Activated T-cell treated with anti-CD3 and anti-CD28 coated beads for 48 hours (primary cell): ENCODE measurements at places on chromosomes 2 and 18.
A peak's percentile ranks its signal among the peaks of the same experiment; 100 is the strongest.

- no peak for DNase-seq
These were observed 417.4 kb downstream of the TSN start for GRCh38 chr2:122172812-122173211.

GRCh38 chr2:19772981-19773380 is 128.8 kb downstream of the TTC32 start:
- no peak for DNase-seq

- no peak for DNase-seq
These were observed 23.3 kb downstream of the TTC32 start for GRCh38 chr2:19878268-19879046.

GRCh38 chr2:97812931-97813330 is 99.6 kb downstream of the ZAP70 start:
- no peak for DNase-seq

- no peak for DNase-seq
These were observed 437.7 kb downstream of the SATB2 start for GRCh38 chr2:199019898-199020507.

DNA sequence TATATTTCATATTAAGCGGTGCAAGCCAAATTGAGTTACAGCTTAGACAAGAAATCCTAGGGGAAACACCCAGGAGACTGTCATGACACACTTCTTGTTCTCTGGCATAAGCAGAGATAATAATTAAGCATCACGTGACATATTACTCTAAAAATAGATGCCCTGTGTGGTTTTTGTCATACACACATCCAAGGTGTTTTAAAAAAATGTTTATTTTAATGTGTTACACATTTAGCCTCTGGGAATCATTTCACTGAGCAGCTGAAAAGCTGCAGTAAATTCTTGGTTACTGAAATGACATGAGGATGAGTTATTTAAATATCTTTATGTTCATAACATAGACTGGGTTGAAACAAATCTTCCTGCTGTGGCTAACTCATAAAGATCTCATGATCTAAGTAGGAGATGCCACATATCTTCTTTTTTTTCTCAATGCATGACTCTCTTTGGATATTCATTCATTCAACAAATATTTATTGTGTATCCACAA is 38.0 kb upstream of the ERMN start:
- DNase-seq = no peak

DNA sequence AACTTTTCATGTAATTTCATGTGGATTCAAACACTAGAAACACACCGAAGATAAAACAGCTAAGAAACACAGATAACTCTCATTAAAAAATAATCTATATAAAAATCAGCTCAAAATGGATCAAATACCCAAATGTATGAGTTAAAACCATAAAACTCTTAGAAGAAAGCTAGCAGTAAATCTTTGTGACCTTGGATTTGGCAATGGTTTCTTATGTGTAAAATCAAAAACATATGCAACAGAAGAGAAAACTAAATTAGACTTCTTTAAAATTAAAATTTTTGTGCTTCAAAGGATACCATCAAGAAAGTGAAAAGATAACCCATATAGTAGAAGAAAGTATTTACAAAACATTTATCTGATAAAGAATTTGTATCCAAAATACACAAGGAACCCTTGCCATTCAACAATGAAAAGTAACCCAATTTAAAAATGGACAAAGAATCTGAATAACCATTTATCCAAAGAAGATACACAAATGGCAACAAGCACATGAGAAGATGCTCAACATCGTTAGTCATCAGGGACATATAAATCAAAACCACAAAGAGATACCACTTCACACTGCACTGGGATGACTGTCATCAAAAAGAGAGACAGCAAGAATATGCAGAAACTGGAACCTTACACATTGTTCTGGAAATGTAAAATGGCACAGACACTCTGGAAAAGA is 27.5 kb downstream of the GAREM1 start:
- no peak for DNase-seq

- DNase-seq = no peak
These were observed 12.5 kb downstream of the RASGRP3 start for GRCh38 chr2:33488715-33489540.

GRCh38 chr18:79928563-79928960 is 22.9 kb downstream of the SLC66A2 start:
- no peak for DNase-seq

- DNase-seq = no peak
These were observed 33.6 kb downstream of the APCDD1 start for GRCh38 chr18:10488017-10488416.

- DNase-seq = peak; percentile 35
These were observed 8.6 kb upstream of the ANO7 start for GRCh38 chr2:241179899-241180298.

- no peak for DNase-seq
These were observed 29.7 kb downstream of the GNLY start for GRCh38 chr2:85723707-85724360.
